ENCODE measurements at places on chromosomes 2 and 18.

- no peak for DNase-seq
Measured at GRCh38 chr2:28096421-28096820, 205.9 kb downstream of the BABAM2 start.

DNA sequence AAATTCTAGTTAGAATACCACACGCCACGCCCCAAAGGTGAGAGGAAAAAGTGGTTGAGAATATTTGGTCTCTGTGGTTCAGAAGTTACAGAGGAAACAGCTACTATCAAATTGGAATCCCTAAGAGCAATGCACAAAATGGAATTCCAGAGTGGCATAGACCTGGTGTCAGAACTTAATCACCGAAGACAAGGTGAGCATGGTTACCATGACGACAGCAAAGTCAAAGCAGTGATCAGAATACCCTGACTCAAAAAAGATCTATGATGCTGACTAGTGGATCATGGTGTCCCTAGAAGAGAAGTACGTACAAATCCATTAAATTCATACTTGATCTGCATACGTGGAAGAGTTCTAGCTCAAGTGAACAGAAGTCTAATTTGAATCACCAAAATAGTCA, 14.5 kb downstream of the LRRTM4 start:
- no peak for DNase-seq

DNA sequence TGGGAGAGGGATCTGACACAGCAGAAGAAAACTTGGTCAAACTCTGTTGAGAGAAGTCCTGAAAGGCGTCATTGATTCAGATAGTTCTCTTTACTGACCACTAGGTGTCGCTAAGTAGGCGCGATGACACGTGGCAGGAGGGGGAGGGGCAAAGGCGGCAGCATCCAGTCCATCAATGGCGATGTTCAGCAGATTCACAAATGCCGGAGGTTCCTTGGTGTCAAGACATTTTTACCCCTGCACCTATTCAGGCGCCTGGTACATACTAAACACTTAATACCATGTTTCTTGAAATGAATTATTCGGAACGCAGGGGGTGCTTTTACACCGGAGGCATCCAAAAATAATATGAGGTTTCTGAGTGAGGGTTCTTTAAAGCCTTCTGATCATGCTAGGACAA, 3.0 kb upstream of the PLEK start:
- peak; percentile 43 for DNase-seq

DNA sequence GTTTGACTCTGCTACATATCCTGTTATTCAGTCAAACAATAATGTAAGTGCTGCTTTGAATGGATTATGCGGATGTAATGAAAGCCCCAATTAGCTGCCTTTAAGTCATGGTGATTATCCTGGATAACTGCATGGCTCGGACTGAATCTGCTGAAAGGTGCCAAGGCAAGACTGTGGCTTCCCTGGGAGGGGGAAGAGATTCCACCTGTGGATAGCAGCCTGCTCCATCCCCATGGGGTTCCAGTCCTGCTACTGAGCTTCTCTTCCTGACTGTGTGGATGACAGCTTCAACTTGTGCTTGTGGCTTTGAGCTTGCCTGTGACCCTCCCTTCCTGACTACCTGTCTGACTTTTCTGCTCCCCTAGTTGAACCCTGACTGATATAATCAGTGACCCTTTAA, 540.0 kb upstream of the GYPC start:
- no peak for DNase-seq

DNA sequence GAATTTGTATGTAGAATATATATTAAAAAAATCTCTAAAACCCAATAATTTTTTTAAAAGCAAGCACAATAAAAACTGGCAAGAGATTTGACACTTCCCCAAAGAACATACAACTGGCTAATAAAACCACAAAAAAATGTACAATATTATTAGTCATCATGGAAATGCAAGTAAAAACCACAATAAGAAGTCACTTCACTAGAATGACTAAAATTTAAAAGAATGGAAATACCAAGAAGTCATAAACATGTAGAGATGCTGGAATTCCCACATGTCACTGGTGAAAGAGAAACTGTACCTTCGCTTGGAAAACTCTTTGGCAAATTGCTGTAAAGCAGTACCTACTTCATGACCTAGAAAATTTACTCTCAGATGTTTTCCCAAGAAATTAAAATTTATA, 43.4 kb upstream of the KYNU start:
- no peak for DNase-seq

- no peak for DNase-seq
Measured at GRCh38 chr2:167898340-167898739, 349.1 kb downstream of the STK39 start.

- DNase-seq, result no peak
Measured at GRCh38 chr2:210003359-210003758, 921 bp downstream of the RPE start.

GRCh38 chr2:133303150-133303549, 265.1 kb downstream of the NCKAP5 start:
- DNase-seq, result no peak

GRCh38 chr2:240747256-240747655, 55.6 kb downstream of the AQP12A start:
- DNase-seq, result no peak

- DNase-seq, result no peak
Measured at GRCh38 chr2:157487747-157488146, 43.9 kb upstream of the CYTIP start.

DNA sequence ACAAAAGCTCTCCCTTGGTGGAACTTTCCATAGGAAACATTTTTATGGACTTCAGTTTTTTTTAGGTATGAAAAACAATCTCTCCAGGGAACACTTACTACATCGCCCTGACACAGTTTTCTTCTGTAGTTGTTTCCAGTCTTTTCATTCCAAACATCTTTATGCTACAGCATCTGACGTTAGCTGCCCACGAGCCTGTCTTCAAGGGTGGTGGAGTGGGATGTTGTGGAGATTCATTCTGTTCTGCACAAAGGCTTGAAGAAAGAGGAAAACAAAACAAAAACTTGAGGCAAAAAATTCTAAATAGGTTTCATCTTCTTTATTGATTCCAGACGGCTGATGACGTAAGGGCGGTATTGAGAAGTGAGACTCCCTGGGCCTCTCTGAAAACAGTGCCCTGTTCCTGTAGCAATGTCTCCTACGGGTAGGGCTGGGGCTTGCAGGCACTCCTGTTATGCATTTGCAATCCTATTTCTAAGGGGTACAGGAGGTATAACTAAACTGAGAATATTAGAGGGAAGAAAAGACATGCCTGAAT, 375.0 kb downstream of the RNF144A start:
- DNase-seq, result no peak

GRCh38 chr2:37573451-37574388, 97.7 kb downstream of the CDC42EP3 start:
- DNase-seq, result no peak

GRCh38 chr2:103847276-103847675, 1006.6 kb upstream of the POU3F3 start:
- DNase-seq, result no peak

- DNase-seq, result no peak
Measured at GRCh38 chr2:150424406-150424805, 63.1 kb downstream of the RND3 start.

GRCh38 chr2:213688133-213688532, 403.9 kb downstream of the SPAG16 start:
- no peak for DNase-seq

DNA sequence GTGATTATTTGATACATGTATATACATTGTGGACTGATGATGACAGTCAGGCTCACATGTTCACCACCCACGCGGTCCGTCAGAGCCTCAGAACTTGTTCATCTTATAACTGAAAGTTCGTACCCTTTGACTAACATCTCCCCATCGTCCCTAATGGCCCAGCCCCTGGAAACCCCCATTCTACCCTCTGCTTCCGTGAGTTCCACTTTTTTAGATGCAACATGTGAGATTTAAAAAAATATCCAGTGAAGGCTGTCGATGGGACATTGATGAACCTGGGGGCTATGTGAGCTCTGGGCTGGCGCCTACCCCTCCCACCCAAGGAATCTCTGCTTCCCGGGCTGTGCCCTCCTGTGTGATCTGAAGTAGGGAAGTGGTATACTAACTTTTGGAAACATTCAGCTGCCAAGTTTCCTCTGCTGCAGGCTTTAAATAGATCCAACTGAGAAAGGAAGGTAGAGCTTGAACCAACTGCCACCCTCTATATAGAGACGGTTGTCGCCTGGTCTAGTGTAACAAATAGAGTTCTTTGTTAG, 163.8 kb downstream of the FAM210A start:
- no peak for DNase-seq

GRCh38 chr18:79874553-79875530, 76.6 kb downstream of the SLC66A2 start:
- no peak for DNase-seq

DNA sequence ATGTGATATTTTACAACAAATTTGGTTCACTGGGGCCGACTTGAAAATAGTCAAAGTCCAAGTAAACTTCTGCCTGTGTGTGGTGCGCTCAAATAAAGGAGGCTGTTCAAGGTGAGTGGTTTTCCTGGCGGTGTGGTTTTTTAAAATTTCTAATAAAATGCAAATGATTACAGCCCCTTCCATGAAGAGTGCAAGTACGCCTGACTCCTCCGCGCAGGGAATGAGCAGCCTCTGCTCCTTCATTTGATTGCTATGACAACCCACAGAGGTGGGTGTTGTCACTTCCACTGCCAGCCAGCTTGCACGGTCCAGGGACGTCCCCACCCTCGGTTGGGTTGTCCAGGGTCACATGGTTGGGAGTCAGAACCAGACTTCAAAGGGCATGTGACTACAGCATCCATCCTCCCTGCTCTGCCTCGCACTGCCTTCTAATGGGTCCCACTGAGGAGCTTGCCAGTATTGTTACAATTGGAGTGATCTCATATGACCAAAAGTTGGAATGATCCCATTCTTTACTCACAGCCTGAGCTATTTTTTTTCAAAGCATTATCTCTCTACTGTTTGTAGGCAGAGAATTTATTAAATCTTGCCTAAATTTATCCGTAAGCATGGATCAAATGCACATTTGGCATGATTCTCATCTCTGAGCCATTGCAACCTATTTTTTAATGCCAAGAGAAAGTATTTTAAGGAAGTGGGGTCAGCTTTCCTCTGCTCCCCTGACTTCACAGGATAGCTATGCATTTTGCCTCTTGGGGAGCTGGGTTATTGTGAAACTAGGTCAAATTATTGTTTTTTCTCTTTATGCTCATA, 121.3 kb downstream of the AGAP1 start:
- no peak for DNase-seq

GRCh38 chr2:27381577-27382181, 1.1 kb upstream of the ZNF513 start:
- DNase-seq, result no peak

- DNase-seq, result no peak
Measured at GRCh38 chr2:196538189-196538588, 101.3 kb upstream of the CCDC150 start.

DNA sequence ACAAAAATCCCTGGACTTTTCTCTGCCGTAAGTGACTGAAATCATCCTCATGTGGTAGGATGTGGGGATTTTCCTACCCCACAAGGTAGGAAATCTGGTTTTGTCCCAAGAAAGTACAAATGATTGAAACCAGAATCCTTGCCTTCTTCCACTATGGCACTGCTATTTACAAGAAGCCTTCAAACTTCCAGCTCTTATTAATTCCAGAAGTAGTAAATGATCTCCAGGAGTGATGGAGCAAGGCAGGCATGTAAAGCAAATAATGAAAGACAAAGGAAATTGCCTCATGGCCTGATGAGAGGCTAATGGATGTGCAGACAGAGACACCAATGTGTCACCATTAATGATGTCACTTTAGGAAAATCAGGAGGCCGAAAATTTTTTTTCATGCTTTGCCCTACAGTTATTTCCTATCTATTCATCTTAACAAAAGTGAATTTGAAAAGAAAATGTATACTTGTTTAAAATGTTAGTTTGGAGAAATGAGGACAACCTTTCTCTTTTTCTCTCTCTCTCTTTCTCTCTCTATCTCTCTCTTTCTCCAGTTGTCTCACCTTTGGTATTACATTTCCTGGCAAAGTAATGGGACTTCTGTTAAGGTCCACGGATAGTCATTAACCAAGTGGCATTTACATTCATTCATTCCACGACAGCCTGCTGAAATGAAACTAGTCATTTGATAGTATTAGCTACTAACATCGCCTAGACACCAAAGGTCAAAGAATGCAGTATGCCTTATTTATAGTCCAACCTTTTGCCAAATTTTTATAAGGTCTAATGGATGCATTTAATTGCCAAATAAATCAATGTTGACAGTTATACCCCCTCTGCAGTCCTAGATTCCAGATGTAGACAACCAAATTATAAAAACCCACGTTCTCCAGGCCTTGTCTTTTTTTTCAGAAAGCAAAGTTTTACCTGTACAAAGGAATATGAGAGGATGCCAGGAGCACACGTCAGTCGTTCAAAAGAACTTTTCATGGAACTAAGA, 5.0 kb upstream of the EVA1A start:
- DNase-seq, result no peak

GRCh38 chr2:74314107-74314506, 29.1 kb downstream of the SLC4A5 start:
- no peak for DNase-seq

GRCh38 chr2:101976891-101977290, 14.9 kb upstream of the IL1R2 start:
- DNase-seq, result no peak

GRCh38 chr18:30044496-30044895, 998.0 kb downstream of the DSC3 start:
- no peak for DNase-seq

GRCh38 chr2:239181903-239182581, 218.8 kb downstream of the HDAC4 start:
- peak; percentile 29 for DNase-seq

- no peak for DNase-seq
Measured at GRCh38 chr2:228048838-228049490, 132.5 kb downstream of the SPHKAP start.

- DNase-seq, result no peak
Measured at GRCh38 chr2:26178746-26179436, 6.0 kb downstream of the GAREM2 start.

DNA sequence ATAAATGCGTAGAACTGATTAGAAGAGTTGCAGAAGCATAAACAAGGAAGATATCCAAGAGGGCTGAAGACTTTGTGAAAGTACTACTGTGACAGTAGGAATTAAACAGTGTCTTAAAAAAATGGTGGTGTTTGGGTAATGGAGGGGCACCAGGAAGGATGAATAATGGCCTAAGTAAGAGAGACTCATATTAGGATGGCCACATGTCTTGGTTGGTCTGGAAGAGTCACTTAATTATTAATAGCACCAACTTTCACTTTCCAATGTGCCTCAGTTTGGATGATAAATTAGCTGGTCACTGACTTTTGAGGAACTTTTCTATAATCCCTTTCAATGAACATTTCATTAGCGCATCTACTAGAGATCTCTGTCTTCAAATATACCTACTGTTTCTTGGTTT, 372.2 kb downstream of the NYAP2 start:
- DNase-seq, result no peak

- no peak for DNase-seq
Measured at GRCh38 chr18:52829876-52830405, 489.9 kb downstream of the DCC start.

GRCh38 chr18:74604774-74605173, 7.1 kb downstream of the ZNF407 start:
- no peak for DNase-seq

GRCh38 chr18:37762076-37762621, 196.6 kb upstream of the CELF4 start:
- DNase-seq, result no peak
